ENCODE measurements at places on chromosomes 13 and 19.

GRCh38 chr13:99125326-99125915 is 75.2 kb upstream of the UBAC2 start:
- DNase-seq: no peak

- no peak for DNase-seq
Observed at GRCh38 chr13:84864341-84864740, 934.9 kb downstream of the SLITRK6 start.

DNA sequence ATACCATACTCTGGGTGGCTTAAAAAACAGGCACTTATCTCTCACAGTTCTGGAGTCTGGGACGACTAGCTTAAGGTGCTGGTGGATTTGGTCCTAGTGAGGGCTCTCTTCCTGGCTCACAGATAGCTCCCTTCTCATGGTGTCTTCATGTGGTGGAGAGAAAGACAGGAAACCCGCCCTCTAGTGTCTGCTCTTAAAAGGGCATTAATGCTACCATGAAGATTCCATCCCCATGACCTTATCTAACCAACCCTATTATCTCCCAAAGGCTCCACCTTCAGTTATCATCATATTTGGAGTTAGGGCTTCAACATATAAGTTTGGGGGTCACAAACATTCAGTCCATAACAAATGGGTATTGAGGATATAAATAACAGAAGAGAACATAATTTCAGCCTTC is 139.4 kb downstream of the HS6ST3 start:
- no peak for DNase-seq

- DNase-seq: no peak
Observed at GRCh38 chr19:35013820-35014754, 14.0 kb downstream of the GRAMD1A start.

GRCh38 chr19:32422435-32422834 is 16.9 kb downstream of the DPY19L3 start:
- no peak for DNase-seq

DNA sequence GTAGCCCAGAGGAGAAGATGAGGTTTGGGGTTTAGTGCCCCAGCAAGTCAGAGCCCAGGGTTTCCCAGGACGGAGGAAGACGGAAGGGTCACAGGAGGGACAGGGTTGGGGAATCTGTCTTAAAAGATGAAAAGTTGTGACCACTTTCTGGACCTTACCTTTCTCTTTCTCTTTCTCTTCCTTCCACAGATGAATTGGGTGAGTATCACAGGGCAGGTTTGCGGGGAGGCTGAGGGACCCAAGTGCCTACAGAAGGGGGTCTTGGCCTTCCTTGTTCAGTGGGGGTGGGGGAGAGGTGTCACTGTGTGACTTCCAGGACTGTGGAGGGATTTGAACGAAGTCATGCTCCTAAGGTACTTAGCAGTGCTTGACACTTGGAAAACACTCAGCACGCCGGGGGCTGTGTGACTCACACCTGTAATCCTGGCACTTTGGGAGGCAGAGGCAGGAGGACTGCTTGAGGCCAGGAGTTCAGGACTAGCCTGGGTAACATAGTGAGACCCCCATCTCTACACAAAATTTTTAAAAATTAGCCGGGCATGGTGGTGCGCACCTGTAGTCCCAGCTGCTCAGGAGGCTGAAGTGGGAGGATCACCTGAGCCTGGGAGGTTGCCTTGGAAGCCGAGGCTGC is 8.5 kb downstream of the RELB start:
- DNase-seq: no peak

GRCh38 chr19:6091771-6092291 is 18.5 kb downstream of the RFX2 start:
- DNase-seq: no peak

- no peak for DNase-seq
Observed at GRCh38 chr19:6276447-6276846, 3.3 kb downstream of the MLLT1 start.

DNA sequence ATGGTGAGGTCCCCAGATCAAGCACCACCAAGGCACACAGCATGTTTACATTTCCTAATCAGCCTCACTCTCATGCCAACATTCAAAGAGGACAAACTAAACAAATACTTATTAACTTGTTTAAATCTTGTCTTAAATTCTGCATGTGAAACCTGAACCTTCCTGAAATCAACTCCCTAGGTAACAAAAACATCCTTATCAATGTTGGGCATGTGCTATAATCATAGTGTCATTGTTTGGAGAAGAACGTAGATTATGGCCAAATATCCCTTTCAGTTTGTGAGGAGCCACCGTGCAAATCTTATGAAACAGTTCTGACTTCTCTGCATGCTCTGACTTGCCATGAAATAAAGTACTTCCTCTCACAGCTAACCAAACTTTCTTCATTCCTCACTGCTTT is 123.8 kb downstream of the NDFIP2 start:
- DNase-seq: no peak

DNA sequence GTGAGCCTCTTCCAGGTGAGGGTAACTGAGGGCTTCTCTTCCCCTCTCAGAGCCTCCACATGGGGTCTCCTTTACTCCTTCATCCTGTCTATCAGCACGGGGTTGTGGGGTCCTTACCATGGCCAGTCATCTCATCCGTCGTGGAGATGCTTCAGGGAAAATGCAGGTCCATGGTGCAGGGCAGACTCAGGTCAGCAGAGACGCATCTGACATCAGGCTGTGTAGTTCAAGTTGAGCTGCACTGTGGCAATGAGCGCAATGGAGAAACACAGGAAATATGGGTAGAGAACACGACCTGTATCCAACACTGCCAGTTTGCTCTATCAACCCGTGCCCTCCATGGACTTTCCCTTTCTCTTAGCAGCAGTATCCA is 13.9 kb downstream of the LILRA5 start:
- no peak for DNase-seq

GRCh38 chr13:112474869-112475268 is 98.7 kb downstream of the SPACA7 start:
- no peak for DNase-seq

DNA sequence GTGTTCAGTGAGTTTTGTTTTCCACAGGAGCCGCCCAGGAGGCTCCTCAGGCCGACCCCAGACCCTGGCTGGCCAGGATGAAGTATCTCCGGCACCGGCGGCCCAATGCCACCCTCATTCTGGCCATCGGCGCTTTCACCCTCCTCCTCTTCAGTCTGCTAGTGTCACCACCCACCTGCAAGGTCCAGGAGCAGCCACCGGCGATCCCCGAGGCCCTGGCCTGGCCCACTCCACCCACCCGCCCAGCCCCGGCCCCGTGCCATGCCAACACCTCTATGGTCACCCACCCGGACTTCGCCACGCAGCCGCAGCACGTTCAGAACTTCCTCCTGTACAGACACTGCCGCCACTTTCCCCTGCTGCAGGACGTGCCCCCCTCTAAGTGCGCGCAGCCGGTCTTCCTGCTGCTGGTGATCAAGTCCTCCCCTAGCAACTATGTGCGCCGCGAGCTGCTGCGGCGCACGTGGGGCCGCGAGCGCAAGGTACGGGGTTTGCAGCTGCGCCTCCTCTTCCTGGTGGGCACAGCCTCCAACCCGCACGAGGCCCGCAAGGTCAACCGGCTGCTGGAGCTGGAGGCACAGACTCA is 12.9 kb downstream of the B3GNT3 start:
- DNase-seq: no peak

DNA sequence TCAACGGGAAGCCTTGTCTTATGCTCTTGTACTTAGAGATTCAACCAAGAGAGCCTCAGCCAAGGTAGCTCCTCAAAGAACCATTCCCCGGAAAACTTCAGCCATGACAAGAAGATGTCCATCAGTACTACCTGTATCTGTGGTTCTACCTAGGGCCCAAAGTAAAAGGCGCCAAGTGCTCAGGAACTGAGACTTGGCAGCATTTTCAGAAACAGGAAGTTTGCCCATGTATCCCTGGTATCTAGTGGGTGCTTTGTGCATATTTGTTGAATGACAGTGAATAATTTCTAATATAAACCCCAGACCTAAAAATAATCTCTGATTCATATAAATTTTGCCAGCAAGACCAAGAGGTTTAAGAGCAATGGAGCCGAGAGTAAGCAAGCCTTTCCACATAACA is 7.2 kb downstream of the FAM216B start:
- no peak for DNase-seq

- DNase-seq: no peak
Observed at GRCh38 chr19:56671613-56671994, at the start of gene ZNF835. Gene ZNF835, minus strand, starts transcription at chr19:56671757. Its CDS starts 6,559 bp downstream, at chr19:56665198.

Measured in progenitor cell of endocrine pancreas (in vitro differentiated cells).